ENCODE measurements at places on chromosomes 4 and X.

DNA sequence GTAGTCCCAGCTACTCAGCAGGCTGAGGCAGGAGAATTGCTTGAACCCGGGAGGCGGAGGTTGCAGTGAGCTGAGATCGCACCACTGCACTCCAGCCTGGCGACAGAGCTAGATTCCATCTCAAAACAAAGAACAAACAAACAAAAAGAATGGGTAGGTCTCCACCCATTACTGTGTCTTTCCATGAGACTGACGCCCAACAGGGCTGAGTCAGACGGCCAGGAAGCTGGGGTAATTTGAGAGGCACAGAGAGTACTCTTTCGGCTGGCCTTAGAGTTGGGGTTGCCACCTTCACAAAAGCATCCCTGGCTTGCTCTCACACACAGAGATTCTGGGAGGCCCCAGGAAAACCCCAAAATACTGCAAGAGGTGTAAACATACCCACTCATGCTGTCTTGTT, 72.0 kb upstream of the DHRSX start:
- H3K27me3 ChIP-seq, result peaks cover under 1% of the 10 kb centered on the region
- H3K36me3 ChIP-seq, result no peaks in the 10 kb centered on the region
- no peak overlapping the region for H3K4me3 ChIP-seq
- H3K27ac ChIP-seq, result no peak overlapping the region
- no peaks in the 10 kb centered on the region for H3K4me1 ChIP-seq

DNA sequence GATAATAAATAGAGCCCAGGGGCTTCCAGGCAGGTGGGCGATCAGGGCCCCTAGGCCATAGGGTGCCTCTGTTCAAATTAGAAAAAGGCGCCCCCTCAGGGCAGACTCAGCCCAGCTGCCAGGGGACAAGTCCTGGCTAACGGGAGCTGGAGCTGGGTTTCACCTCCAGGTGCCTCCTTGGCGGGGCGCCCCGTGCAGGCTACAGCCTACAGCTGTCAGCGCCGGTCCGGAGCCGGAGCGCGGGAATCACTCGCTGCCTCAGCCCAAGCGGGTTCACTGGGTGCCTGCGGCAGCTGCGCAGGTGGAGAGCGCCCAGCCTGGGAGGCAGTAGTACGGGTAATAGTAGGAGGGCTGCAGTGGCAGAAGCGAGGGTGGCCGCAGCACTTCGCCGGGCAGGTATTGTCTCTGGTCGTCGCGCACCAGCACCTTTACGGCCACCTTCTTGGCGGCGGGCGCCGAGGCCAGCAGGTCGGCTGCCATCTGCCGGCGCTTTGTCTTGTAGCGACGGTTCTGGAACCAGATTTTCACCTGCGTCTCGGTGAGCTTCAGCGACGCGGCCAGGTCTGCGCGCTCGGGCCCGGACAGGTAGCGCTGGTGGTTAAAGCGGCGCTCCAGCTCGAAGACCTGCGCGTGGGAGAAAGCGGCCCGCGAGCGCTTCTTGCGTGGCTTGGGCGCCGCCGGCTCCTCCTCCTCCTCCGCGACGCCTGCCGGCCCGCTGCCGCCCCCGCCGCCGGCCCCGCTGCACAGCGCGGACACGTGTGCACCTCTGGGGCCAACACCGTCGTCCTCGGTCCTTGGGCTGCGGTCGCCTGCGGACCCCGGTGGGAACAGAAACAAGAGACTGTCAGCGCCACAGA, 2.4 kb downstream of the NKX3-2 start:
- DNase-seq, result no peak
- peak overlapping the region; percentile 65 for H3K27ac ChIP-seq
- peaks cover 75% of the 10 kb centered on the region for H3K27me3 ChIP-seq

GRCh38 chr4:180304321-180304720, 1938.9 kb upstream of the TENM3 start:
- no peak for DNase-seq
- H3K4me3 ChIP-seq, result no peak overlapping the region
- H3K27me3 ChIP-seq, result no peaks in the 10 kb centered on the region
- H3K27ac ChIP-seq, result no peak overlapping the region
- H3K4me1 ChIP-seq, result no peaks in the 10 kb centered on the region

DNA sequence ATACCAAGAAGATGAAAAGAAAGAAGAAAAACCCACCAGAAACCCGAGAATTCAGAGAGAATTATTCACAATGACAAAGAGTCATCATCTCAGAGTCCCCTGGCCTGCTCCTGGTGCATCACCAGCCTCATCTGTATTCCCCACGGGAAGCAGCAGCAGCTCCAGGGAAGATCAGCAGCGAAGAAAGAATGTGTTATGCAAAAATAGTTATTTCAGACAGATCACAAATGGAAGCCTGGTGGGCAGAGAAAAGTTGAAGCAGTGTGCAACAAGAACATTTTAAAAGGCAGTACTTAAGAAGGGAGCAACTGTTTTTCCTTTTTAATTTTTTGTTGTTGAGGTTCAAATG, 189.2 kb downstream of the PPP3CA start:
- no peak for DNase-seq
- H3K4me3 ChIP-seq, result no peak overlapping the region
- H3K27me3 ChIP-seq, result no peaks in the 10 kb centered on the region
- H3K4me1 ChIP-seq, result peaks cover 28% of the 10 kb centered on the region
- H3K27ac ChIP-seq, result no peak overlapping the region

- H3K4me3 ChIP-seq, result no peak overlapping the region
- no peaks in the 10 kb centered on the region for H3K27me3 ChIP-seq
- H3K4me1 ChIP-seq, result no peaks in the 10 kb centered on the region
- no peak overlapping the region for H3K27ac ChIP-seq
Measured at GRCh38 chr4:186875476-186875875, 151.8 kb upstream of the FAT1 start.

GRCh38 chr4:40909363-40909876, 159.7 kb downstream of the NSUN7 start:
- no peak for DNase-seq
- peaks cover 2% of the 10 kb centered on the region for H3K36me3 ChIP-seq
- H3K27ac ChIP-seq, result peak overlapping the region; percentile 91
- H3K4me1 ChIP-seq, result peaks cover 35% of the 10 kb centered on the region

- no peak for DNase-seq
- H3K27ac ChIP-seq, result no peak overlapping the region
- no peak overlapping the region for H3K4me3 ChIP-seq
- peaks cover 6% of the 10 kb centered on the region for H3K36me3 ChIP-seq
- no peaks in the 10 kb centered on the region for H3K4me1 ChIP-seq
Measured at GRCh38 chrX:57417827-57418226, 131.3 kb downstream of the FAAH2 start.

- H3K4me3 ChIP-seq, result no peak overlapping the region
- H3K27me3 ChIP-seq, result no peaks in the 10 kb centered on the region
- H3K4me1 ChIP-seq, result no peaks in the 10 kb centered on the region
- H3K27ac ChIP-seq, result no peak overlapping the region
Measured at GRCh38 chr4:144347121-144347520, 206.6 kb upstream of the GYPA start.

DNA sequence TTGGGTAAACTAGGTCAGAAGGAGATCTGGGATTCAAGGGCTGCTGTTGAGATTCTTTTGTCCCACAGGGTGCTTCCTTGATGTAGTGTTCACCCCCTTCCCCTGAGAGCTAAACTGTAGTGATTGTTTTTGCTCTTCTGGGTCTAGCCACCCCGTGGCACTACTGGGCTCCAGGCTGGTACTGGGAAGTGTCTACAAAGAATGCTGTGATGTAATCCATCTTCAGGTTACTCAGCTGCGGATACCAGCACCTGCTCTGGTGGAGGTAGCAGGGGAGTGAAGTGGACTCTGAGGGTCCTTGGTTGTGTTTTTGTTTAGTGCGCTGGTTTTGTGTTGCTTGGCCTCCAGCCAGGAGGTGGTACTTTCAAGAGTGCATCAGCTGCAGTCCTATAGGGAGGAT, 365.5 kb downstream of the ZNF674 start:
- no peak overlapping the region for H3K4me3 ChIP-seq
- no peaks in the 10 kb centered on the region for H3K36me3 ChIP-seq
- peaks cover 2% of the 10 kb centered on the region for H3K27me3 ChIP-seq

- H3K27me3 ChIP-seq, result no peaks in the 10 kb centered on the region
- H3K36me3 ChIP-seq, result peaks cover 2% of the 10 kb centered on the region
- H3K4me1 ChIP-seq, result no peaks in the 10 kb centered on the region
- no peak overlapping the region for H3K4me3 ChIP-seq
Measured at GRCh38 chr4:128299848-128300247, 12.2 kb upstream of the PGRMC2 start.

DNA sequence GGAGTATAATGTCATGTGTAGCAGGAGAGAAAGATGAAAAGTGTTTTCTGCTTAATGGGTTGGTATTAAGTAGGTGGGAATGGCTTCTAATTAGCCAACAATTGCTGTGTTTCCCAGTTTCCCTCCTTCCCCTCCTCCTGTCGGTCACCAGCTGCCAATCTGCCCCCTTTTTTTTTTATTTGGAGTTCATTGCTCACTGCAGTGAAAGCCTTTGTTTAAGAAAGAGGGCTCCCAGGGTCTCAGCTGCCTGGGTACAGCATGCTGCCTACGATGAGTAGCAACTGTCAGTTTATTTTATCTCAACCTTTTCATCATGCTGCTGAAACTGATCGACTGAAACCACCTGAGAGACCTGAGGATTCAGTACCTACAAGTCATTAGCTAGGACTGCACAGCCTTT, 149.0 kb downstream of the POU4F2 start:
- H3K4me3 ChIP-seq, result no peak overlapping the region
- H3K27me3 ChIP-seq, result peaks cover 3% of the 10 kb centered on the region
- H3K27ac ChIP-seq, result no peak overlapping the region
- no peak for DNase-seq
- no peaks in the 10 kb centered on the region for H3K36me3 ChIP-seq

DNA sequence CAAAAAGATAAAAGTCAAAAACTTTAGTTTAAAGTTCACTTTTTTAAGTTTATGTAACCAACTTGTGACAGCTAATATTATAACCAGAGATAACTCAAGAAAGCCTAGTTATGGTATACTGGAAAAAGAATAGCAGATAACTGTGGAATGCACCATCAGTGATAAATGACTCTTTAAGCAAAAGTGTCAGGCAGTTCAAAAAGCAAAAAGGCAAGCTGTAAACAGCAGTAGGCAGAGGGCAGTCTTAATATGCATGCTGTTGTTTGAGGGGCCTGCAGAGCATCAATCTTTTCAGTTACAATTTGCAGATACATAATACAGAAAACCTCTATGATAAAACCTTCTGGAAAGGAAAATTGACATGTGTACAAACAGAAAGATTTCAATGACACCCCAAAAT, 81.8 kb upstream of the JADE1 start:
- no peaks in the 10 kb centered on the region for H3K27me3 ChIP-seq
- DNase-seq, result no peak
- no peak overlapping the region for H3K4me3 ChIP-seq
- no peak overlapping the region for H3K27ac ChIP-seq

DNA sequence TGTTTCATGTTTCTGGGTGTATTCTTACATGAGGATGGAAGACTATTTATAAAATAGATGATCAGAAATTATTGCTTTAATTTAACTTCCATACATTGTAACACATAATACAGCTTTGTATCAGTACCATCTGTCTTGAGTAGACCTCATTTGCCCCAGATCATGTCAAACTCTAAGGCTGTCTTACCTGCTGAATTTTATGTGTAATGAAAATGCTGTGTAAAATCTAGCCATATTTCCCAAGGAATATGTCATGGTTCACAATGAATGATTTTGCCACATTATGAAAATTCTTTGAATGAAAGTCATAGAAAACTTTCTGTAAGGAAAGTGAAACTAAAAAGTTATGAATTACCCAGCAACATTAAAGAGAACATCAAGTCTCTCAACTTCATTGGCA, 7.4 kb downstream of the BDH2 start:
- DNase-seq, result no peak
- peak overlapping the region; percentile 61 for H3K27ac ChIP-seq
- peaks cover 13% of the 10 kb centered on the region for H3K36me3 ChIP-seq
- H3K4me3 ChIP-seq, result peak overlapping the region; percentile 71

- no peaks in the 10 kb centered on the region for H3K27me3 ChIP-seq
- no peak for DNase-seq
- peaks cover 30% of the 10 kb centered on the region for H3K36me3 ChIP-seq
- no peak overlapping the region for H3K4me3 ChIP-seq
Measured at GRCh38 chrX:39301036-39301435, 499.8 kb downstream of the MID1IP1 start.

- DNase-seq, result no peak
- no peak overlapping the region for H3K4me3 ChIP-seq
- H3K36me3 ChIP-seq, result no peaks in the 10 kb centered on the region
- no peaks in the 10 kb centered on the region for H3K4me1 ChIP-seq
- H3K27me3 ChIP-seq, result no peaks in the 10 kb centered on the region
Measured at GRCh38 chr4:126298271-126298670, 983.5 kb downstream of the FAT4 start.

GRCh38 chrX:136577552-136577951, 45.5 kb downstream of the VGLL1 start:
- peak overlapping the region; percentile 80 for H3K27ac ChIP-seq
- H3K27me3 ChIP-seq, result no peaks in the 10 kb centered on the region
- H3K4me1 ChIP-seq, result peaks cover 42% of the 10 kb centered on the region
- no peaks in the 10 kb centered on the region for H3K36me3 ChIP-seq
- peak; percentile 63 for DNase-seq

DNA sequence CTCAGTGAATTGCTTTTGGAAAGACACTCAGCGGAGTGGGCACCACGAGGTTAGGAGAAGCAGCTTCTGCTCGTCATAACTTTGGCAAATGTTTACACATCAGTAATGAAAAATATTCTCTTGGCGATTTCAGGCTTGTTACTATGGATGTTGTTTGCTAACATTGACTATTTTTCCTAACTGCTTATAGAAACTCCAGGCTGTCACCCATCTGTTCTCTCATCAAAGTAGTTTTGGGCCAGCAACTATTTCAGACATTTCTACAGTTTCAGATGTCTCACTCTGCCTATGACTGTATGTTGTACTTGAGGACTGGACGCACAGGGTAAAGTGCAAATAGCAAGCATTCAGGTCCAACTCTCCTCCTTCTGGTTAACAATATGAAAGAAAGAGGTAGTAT, 346.7 kb downstream of the TRIML1 start:
- H3K4me1 ChIP-seq, result no peaks in the 10 kb centered on the region
- H3K4me3 ChIP-seq, result no peak overlapping the region
- H3K27me3 ChIP-seq, result no peaks in the 10 kb centered on the region

DNA sequence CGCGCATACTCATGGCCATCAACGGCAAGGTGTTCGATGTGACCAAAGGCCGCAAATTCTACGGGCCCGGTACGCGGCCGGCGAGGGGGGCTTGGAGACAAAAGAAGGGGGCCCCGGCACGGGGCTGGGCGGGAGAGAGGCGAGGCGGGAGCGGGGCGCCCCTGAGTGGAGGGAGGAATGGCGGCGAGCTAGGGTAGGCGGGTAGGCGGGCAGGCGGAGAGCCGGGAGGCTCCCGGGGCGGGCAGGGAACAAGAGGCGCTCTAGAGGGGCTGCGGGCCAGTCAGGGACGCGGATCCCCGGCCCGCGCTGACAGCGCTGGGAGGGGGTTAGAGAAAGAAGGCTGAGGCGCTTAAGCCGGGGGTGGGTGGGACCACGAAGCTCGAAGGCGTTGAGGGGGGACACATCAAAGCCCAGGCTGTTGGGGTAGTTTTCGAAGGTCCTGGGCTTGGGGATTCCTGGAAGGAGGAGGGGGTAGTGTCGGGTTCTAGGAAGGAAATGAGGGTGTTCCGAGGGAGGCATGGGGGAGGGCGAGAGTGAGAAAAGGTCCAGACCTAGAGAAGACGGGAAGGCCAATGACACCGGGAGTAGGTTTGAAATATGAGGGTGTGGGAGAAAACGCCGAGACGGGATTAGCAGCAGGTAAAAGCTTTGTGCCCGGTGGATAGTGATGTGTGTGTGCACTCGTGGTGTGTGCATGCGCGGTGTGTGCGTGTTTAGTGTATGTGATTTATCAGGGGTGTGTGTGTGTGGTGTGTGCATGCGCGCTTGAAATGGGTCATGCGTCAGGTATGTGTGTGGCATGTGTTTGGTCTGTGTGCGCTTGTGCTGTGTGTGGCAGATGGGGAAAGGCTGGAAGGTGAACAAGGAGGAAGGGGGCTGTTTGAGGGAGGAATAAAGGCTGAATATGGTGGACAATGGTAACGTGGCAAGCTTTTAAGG, 807 bp downstream of the PGRMC1 start:
- DNase-seq, result peak; percentile 0
- H3K4me1 ChIP-seq, result peaks cover 32% of the 10 kb centered on the region
- peak overlapping the region; percentile 92 for H3K4me3 ChIP-seq
